ENCODE measurements at places on chromosomes 11 and 22. TPM values are rescaled to one million over a fixed set of nuclear protein-coding genes. Genes with fewer than 3 reads are reported as not detected.

DNA sequence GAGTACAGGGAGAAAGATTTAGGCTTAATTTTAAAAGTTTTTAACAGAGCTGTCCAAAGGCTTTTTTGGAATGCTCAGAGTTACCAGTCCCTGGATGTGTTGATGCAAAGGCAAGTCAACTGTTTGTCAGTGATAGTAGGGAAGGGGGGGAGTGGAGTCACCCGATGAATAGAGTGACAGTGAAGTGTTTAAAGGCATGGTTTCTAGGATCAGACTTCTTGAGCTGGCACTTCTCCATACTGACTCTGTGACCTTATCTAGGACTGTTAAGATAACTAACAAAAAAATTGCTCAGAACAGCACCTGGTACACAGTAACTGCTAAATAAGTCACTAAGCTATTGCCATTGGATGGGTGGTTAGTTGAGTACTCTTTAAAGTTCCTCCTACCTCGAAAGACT lies 11.3 kb upstream of the RAG2 start:
- no peak for DNase-seq

- no peak for DNase-seq
Measured at GRCh38 chr11:6611963-6612212, 128 bp downstream of the TAF10 start.

DNA sequence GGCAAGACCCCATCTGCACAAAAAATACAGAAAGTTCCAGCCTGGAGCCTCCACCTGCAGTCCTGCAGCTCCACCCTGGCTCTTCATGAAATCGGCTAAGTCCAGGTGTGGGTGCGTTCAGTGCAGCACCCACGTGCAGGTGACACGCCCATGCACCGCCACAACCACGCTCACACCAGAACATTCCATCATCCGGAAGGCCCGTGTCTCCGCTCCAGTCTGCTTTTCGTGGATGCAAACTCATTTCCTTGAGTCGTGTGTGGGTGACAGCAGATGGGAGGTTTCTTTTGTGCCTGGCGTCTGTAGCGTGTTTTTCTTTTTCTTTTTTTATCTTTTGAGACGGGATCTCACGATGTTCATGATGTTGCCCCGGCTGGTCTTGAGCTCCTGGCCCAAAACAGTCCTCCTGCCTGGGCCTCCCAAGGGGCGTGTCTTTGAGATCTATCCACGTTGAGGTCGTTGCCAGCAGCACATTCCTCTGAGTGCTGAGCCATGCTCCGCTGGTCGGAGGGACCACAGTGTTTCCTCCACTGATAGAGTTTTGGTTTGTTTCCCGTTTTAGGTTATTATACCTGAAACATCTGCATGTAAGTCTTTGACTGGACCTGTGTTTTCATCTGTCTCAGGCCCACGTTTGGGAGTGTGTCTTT lies 7.2 kb downstream of the PTDSS2 start:
- DNase-seq, result no peak

DNA sequence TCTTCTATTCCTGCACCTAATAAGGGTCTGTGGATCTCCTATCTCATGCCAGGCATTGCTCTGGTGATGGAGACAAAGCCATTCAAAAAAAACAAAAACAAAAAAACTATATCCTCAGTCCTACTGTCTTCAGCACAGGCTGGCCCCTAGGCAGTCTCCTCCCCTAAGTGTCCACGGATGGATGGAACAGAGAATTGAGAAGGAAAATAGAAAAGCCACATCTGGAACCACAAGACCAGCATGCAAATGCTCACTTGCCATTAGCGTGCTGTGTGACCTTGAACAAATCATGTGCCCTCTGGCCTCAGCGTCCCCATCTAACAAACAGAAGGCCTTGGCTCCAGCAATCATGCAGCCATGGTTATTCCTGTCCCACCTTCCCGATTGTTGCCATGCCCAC lies 32.7 kb upstream of the CD82 start:
- no peak for DNase-seq

DNA sequence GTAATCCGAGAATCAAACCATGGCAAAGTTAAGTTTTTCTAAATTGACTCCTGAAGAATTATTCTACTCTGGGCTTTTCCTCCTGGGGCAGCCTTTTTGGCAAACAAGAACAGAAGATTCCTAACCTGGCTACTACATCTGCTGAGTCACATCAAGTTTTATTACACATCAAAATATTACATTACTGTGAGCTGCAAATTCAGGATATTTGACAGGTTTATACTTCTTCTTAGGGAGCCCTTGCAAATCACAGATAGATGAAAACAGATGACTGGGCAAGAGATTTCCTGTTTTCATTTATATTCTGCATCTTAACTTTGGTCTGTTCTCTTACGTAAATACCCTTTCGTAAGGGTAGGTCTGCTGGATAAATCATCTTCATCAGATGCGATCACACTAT lies 23.6 kb downstream of the XRRA1 start:
- no peak for DNase-seq

DNA sequence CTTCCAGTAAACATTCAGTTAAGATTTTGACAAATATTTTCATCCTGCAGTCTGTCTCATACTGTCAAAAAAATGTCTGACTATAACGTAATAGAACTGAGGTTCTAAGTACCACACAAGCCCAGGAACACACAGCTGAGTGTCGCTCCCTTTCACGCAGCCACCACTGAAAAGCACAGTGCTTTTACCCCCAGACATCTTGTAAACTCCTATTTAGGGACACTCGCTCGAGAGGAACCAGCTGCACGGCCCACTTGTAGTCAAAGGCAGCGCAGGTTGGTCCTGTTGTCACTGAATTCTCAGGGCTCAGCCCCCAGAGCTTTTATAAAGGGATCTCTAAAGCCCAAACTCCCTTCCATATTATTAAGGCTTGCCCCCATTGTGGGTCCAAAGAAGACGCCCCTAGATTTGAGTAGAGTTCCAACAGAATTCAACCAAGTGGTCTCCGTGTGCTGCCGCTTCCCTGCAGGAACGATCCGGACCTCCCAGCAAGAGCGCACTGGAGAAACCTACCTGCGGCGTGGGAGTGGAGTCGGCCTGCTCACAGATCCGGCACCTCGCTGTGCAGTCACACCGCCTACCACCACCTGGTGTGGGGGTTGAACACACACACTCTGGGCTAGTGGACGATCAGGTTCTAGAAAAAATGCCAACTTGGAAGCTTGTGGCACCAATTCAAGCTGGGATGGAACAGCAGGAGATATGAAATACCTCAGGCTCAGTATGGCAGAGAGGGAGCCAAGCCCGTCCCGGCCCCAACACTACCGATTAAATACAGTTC lies 23.4 kb downstream of the ASPHD2 start:
- no peak for DNase-seq

- DNase-seq, result no peak
Measured at GRCh38 chr22:43740587-43741270, 71.4 kb downstream of the EFCAB6 start.

- DNase-seq, result no peak
Measured at GRCh38 chr11:117229931-117230285, 2.0 kb downstream of the PCSK7 start.

GRCh38 chr11:62033191-62034035 lies 66.0 kb upstream of the FTH1 start:
- no peak for DNase-seq

- no peak for DNase-seq
Measured at GRCh38 chr11:30317030-30317429, 5.9 kb upstream of the ARL14EP start.

- no peak for DNase-seq
Measured at GRCh38 chr11:134334796-134335571, 3.2 kb downstream of the GLB1L2 start.

- no peak for DNase-seq
Measured at GRCh38 chr11:5922749-5923426, 19.2 kb upstream of the OR56A3 start.

DNA sequence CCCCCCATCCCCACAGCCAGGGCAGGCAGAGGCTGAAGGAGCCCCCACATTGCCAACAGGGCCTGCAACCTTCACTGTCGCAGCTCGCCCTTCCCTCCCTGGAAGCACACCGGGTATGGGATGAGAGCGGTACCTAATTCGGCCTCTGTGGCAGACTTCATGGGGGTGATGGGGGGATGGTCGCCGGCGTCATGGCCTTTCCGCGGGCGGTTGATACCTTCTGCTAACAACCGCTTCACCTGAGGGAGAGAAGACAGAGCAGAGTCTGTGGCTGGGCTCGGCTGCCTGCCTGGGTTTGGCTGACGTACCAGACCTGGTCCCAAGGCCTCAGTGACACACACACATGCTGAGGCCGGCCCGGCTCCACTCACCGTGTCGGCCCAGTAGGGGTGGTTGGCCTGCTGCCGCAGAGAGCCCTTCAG lies 11.2 kb upstream of the PPM1F start:
- no peak for DNase-seq

DNA sequence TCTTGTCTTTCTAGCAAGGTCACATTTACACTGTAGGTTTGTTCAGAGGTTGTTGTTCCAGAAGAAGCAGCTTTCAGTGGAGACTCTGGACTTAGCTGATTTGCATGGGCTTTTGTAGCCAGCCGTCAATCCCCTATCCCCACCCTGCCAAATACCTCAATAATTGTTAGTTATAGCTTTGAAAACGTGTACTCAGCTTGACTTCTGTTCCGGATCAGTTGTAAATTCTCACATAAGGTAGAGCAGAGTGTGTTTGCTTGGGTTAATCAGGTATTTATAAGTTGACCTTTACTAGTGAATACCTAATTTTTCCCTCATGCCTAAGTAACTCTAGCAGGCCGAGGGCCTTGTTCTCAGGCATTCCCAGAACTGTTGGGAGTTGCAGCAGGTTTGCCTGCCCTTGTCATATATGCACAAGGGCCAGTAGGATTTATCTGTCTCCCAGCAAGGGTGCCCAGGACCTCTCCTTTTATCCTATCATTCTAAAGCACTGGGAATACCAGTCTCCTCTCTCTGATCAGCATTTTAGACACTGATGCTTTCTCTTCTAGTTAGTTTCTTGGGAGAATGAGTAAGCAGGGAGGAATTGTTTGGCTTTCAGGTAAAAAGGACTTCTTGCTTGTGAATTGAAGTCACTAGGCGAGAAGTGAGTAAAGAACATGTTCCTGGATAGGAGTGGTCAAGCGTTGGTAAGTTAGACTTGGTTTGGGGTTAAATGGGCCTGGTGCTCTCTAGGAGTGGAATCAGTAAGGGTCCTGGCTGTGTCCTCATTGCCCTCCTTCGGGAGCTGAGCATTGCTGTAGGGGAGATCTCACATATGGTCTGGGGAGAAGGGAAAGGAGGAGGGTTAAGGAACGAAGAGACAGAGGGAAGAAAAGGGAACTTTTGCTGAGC lies 22.1 kb downstream of the STIM1 start:
- no peak for DNase-seq

- no peak for DNase-seq
Measured at GRCh38 chr11:88520391-88520790, 182.9 kb upstream of the CTSC start.

OR6T1 gene
- not detected for polyA plus RNA-seq

GRIA4 gene
- polyA plus RNA-seq, result 17.2 TPM

RHBDD3 gene
- 21.6 TPM for polyA plus RNA-seq

OR4D5 gene
- not detected for polyA plus RNA-seq
